ENCODE measurements at places on chromosomes 7 and 10.
A peak's percentile ranks its signal among the peaks of the same experiment; 100 is the strongest.

GRCh38 chr7:29432721-29433120 is 130.9 kb upstream of the PRR15 start:
- no peak for DNase-seq

- DNase-seq = no peak
Measured at GRCh38 chr10:61283066-61283465, 170.1 kb downstream of the TMEM26 start.

DNA sequence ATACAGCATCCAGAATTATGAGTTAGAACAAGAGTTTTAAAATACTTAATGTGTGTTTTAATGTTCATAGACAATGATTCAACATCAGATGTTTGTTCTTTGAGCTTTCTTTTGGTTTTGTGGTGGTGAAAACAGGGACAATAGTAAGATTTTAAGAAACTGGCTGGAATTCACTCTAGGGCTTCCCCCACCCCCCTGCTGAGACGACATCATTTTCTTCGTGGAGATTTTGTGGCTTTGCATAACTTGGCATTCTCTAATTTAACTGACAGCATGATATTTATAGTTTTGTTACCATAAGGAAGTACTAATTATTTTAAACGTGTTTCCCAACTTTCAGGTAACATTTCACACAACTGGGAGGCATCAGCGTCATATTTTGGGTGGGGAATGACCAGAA is 184.1 kb downstream of the BICC1 start:
- no peak for DNase-seq

- no peak for DNase-seq
Measured at GRCh38 chr7:136359333-136359903, 382.3 kb upstream of the MTPN start.

DNA sequence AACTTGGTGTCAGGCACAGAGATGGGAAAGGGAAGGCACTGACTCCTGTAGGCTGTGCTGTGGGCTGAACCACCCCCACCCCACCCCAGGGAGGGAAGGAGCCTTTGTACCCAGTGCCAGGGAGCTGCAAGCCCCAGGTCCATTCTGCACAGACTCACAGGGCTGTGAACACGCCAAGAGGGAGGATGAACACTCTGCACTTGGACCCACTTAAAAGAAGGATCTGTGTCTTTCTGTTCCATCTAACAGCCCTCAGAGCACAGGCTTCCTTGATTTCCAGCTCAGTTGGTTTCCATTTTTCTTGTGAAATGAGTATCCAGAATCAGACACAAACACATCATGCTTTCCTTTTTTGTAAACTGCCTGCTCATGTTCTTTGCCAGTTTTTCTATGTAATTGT is 84.9 kb downstream of the GRB10 start:
- no peak for DNase-seq

DNA sequence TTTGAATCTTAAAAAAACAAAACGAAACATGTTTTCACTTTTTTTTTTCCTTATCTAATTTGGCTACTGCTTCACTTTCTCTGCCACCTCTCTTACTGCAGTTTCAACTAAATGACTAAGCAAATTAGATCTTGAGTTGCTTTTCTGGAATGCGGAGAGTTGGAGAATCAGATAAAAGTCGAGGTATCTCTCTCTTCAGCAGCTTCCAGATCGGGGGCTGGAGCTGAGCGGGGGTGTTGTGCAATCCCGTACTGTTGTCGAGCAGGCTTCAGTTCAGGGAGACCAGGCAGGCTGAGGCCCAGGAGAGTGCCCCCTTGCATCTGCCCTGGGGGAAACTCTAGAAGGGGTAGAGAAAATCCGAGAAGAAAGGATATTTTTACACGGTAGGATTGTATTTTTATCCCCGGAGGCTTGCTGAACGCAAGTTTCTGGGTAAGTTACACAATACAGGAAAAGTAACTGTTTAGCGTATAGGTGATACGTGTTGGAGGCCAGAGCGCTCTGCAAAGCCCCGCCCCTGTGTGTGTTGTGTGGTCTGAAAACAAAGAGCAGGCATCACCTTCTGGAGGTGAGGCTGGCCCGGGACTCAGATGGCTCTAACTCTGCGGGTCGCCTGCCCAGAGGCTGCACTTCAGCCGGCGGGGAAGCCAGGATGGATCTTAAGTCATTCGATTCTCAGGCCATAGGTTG is 116.6 kb downstream of the KLF6 start:
- peak; percentile 54 for DNase-seq

DNA sequence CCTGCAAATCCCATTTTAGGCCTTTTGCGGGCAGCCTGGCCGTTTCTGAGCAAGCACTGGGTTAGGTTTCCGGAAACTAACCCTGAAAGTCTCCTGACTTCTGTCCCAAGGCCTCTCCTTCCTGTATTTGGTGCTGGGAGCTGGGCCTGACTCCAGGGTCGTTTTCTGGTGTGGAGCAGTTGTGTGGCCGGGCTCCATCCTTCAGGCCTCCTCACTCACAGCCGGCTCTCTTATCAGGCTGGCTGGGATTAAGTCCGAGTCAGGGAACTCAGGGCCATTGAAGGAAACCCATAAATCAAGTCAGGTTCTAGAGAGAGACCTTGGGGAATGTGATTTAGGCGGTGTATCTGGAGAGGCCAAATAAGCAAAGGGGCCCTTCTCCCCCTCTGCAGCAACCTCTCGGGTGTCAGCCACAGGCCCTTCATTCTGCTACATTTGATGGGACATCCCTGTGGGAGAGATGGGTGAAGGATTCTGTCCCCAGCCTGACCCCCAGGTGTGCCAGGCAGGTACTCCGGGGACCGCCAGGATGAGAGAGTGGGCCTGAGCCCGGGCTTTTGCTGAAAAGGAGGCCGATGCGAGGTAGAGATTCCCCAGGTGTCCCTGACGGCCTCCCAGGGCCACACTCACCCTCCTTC is 3.3 kb downstream of the GATA3 start:
- no peak for DNase-seq

DNA sequence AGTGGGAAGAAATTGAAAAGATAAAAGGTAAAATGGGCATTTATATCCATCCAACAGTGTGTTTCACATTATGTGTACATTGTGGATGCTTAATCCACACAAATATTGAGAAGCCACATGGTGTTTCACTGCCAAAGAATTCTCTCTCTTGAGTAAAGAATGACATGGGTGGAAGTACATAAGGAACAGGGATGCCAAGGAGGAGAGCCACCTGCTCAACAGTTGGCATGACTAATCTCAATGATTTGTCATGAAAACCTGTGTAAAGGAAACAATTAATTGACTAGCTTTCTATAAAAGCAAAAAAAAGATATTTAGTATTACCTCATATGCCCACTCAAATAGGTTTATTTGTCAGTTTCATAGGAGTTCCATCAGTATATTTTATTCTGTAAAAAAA is 43.1 kb downstream of the MAGI2 start:
- no peak for DNase-seq

DNA sequence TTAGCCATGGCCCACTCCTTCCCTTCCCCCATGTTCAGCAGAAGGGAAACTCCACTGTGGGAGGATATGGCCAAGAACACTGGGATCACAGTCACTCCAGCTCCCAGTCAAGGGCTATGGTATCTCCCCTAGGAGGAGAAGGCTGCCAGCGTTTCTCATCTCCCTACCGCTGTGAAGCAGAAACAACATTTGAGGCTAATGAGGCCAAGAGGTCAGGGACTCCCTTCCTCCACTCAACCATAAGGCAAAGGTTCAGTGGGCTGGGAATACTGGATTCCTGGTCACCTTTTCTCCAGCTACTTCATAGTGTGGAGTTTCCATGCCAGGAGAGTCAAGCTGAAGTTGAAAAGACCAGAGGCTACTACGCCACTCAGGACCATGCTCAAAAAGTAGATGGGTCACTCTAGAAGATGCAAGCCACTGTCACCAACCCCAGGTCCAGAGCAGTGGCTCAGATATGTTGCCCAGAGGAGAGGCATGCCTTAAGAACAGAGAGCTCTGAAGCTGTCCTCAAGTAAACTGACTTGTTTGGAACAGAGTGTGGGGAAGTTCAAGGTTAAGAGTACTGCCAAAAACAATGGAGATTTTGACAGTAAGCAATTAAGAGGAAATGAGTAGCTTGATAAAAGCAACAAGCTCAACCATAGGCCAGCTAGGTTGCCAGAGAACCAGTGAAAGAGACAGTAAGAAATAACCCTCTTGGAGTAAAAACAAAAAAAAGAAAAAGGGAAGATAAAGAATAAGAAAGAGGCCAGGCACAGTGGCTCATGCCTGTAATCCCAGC is 3.8 kb upstream of the TMEM140 start:
- DNase-seq = no peak

GRCh38 chr10:73837072-73837471 is 25.7 kb upstream of the NDST2 start:
- DNase-seq = no peak

DNA sequence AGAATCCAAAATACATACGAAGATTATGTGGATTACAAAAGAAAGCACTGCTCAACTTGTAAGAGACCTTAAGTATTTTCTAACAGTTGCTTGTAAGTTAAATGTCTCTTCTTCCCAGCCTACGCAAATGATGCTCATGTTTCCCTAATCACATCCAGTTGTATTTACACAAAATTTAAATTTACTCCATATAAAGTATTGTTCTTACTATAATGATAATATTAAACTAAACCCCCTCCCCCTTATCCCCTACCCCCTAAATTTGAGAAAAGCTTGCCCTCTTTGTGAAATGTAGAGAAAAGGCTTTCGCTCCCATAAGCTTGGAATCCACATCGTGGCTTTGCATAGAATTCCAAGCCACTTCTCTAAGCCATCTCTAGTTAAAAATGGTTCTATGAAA is 29.4 kb downstream of the ANKMY2 start:
- no peak for DNase-seq

GRCh38 chr7:65892161-65892560 is 19.3 kb downstream of the VKORC1L1 start:
- DNase-seq = no peak

GRCh38 chr7:146117576-146117975 is 975 bp downstream of the CNTNAP2 start:
- DNase-seq = no peak

DNA sequence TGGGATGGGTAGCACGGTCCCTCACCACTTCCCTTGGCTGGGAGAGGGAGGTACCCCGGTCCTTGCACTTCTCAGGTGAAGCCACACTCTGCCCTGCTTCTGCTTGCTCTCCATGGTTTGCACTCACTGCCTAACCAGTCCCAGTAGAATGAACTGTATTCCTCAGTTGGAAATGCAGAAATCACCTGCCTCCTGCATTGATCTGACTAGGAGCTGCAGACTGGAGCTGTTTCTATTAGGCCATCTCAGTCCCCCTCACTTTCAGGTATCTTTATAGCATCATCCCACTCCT is 264.9 kb downstream of the ZWINT start:
- DNase-seq = no peak

GRCh38 chr10:68924593-68924992 is 23.5 kb downstream of the DDX50 start:
- no peak for DNase-seq

DNA sequence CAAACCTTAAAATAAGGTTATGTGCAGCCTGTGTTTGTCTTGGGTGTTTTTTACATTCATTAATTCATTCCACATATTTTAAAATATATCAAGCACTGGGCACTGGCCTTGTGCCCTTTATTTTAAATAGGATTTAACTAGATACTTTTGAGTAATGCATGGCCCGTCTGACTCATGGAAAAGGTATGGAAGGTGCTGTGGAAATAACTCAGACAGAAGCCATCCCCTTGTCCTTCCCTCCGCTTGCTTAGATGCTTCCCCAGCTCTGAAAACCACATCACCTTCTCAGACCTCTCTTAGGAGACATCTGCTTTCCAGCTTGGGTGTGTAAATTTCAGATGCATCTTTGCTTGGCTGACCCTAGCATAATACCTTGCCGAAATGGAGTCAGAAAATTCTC is 30.5 kb downstream of the SLC18A2 start:
- no peak for DNase-seq
